NCI-H187 treated with DMSO at 0.1 percent for 48 hours (cell line): ENCODE measurements at places on chromosomes 2 and 18.

DNA sequence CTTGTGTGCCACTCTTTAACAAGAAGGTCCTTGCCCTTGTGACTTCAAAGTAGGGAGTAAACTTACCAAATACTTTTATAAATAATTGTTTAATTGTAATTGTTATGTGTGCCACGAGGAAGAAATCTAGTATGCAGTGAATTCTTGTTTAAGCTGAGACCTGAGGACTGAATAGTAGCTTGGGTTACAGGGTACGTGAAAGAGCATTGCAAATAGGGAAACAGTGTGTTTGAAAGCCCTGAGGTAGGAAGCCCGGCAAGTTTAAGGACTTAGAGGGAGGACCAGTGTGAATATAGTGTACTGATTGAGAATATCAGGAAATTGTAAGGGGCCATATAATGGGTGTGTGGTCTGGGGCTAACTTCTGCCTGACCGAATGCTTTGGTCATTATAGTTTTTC is 26.2 kb downstream of the PHLPP1 start:
- no peak for DNase-seq

DNA sequence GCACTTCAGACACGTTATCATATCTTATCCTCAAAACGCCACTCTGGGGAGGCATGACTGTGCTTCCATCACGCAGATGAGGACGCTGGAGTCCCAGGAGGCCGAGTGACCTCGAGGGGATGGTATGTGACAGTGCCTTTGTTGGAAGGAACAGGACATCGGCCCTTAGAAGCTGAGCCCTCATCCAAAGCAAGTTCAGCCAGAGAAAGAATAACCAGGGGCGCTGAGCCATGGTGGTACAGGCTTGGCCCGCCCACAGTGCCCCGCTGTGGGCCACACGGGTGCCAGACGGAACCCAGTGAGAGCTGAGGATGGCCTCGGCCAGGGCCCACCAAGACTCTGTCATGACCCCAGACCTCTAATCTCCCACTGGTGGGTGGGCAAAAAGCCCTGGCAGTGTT is 31.3 kb downstream of the HS1BP3 start:
- no peak for DNase-seq

DNA sequence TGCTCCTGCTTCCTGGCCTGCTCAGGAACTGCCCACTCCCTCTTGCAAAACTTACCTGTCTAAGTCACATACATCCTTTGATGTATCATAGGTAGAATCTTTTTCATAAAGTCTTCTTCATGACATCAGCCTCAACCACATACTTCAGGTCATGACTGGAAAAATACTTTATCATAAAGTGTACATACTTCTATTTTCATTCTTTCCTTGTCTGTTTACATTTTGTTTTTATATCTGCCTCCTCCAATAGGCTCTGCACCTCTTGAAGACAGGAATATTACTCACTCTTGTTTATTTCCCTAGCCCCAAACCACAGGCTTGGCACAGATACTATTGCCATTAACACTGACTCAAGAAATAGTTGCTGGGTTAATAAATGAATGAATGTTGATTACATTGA is 43.6 kb upstream of the ZNF804A start:
- DNase-seq: no peak

DNA sequence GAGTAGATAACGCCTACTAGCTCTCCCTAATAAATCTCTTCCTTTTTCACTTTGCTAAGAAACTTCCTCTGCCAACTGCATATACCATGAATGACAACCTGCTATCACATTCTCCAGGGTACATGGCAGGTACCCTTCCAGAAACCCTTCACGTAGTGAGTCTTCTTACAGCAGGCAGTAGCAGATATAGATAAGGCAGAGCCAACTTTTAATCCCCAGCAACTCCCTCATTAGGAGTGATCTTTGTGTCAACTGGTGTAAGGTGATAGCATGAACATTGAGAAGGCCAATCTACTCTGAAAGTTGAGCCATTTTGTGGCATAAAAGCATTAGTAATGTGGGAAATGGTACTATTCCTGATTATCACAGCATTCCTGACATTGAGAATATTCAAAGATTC is 5.7 kb upstream of the STK17B start:
- no peak for DNase-seq

- no peak for DNase-seq
Observed at GRCh38 chr2:97931118-97931857, 64.5 kb downstream of the TMEM131 start.

GRCh38 chr2:238139196-238140039 is 950 bp downstream of the KLHL30 start:
- no peak for DNase-seq

- no peak for DNase-seq
Observed at GRCh38 chr2:135949451-135950234, 35.8 kb downstream of the DARS1 start.

- no peak for DNase-seq
Observed at GRCh38 chr2:189008555-189009262, 34.5 kb downstream of the COL3A1 start.

- DNase-seq: no peak
Observed at GRCh38 chr2:212712466-212712865, 173.9 kb upstream of the ERBB4 start.

DNA sequence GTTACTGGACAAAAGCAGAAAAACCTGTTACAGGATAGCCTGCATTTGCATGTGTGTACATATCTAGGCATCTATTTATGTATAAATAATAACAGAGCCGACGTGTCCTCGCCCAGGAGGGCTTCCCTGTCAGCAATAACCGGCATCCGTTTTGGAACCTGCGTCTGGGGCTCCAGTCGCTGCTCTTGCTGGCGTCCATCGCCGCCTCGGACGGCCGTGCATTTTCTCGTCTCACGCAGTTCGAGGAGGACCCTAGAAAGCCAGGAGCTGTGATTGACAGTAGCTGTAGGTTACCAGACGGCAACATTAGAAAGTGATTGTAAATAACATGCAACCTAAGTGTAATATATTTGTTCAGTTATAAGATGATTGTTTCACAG is 132.6 kb downstream of the NFATC1 start:
- DNase-seq: no peak

- DNase-seq: no peak
Observed at GRCh38 chr18:77065221-77065981, 67.2 kb downstream of the MBP start.

DNA sequence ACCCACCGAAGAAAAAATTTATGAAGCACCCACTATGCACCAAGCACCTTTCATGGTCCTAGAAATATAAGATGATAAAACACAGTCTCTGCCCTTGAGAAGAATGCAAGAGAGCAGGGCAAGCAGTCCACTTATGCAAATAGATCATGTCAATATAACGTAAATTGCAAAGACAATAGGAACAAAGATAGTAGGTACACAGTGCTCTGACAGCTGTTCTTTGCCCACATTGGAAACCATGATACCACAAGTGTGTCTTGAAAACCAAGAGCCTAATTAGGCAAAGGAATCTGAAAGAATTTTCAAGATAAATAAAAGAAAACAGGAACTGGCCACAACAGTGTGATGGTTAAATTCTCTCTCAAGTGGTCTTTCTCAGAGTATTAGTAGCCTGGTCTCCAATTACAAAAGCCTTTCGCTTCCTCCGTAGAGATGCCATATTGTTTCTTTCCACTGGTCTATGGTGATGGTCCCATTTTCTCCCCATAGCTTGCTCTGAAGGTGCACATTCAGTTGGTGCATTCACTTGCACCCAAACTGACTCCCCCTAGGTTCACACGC is 108.5 kb downstream of the VWC2L start:
- DNase-seq: no peak

- no peak for DNase-seq
Observed at GRCh38 chr2:28228434-28228995, 164.1 kb upstream of the FOSL2 start.

GRCh38 chr2:104537116-104537515 is 316.8 kb upstream of the POU3F3 start:
- no peak for DNase-seq

- no peak for DNase-seq
Observed at GRCh38 chr18:78319264-78319663, 660.4 kb upstream of the SALL3 start.

GRCh38 chr2:219739866-219740440 is 112.5 kb downstream of the SLC4A3 start:
- DNase-seq: no peak

DNA sequence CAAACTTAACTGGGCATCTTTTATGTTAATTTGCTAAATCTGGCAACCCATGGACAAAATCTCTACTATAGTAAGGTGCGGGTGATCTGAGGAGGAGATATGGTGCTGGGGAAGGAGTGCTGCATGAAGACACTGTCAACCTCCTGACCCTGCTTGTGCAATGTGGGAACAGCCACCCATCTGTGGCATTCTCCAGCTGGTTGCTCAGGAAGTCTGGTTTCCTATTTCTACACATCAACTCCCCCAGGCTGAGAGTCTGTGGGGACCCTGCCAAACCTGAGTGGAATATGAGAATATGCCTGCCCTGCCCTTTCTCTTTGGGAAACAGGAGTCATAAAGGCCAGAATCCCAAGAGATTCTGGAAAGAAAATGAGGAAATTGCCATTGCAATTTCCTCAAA is 60.1 kb upstream of the PAX3 start:
- no peak for DNase-seq

- no peak for DNase-seq
Observed at GRCh38 chr2:211396815-211397214, 840.4 kb downstream of the CPS1 start.

DNA sequence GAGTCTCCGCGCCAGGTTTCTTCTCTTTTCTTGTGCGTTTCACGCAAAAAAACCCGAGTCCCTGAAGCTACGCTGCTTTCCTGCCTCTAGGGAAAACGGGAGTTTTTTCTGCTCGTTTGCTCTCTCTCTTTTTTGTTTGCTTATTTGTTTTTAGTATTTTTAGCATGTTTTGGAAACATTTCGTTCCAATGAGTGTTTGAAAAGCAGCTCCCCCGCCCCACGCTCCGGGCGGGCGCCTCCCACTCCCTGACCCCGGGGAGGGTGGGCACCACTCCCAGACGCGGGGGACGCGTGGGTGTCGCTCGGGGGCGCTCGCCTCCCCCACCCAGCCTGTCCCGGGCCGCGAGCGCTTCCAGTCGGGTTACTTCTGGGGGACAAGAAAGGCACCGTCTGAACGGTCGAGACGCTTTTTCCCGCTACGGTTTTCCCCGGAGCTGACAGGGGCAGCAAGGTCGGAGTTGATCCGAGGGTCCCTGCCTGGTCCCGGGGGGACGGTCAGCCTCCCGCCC is 446 bp upstream of the EFHD1 start:
- DNase-seq: no peak

- DNase-seq: no peak
Observed at GRCh38 chr2:57987835-57988573, 58.6 kb upstream of the VRK2 start.

DNA sequence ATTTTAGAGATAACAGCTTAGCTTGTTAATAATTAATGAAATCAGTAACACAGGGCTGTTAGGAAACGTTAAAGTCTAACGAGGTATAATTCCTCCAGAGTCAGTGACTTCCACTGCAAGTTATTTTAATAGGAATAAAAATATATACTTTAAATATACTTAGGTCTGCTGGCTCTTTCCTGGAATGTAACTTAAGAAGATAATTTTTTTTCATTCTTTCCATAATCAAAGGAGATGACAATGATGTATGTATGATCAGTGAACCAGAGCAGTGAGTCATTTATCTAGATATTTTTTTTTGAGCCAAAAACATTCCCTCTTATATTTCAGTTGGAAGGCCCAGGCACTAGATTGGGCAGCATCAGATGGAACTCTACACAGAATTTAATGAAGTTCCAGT is 104.2 kb upstream of the LYPD1 start:
- DNase-seq: no peak

- no peak for DNase-seq
Observed at GRCh38 chr2:239206042-239206441, 194.8 kb downstream of the HDAC4 start.

- no peak for DNase-seq
Observed at GRCh38 chr2:207513551-207514257, 16.1 kb upstream of the CREB1 start.

DNA sequence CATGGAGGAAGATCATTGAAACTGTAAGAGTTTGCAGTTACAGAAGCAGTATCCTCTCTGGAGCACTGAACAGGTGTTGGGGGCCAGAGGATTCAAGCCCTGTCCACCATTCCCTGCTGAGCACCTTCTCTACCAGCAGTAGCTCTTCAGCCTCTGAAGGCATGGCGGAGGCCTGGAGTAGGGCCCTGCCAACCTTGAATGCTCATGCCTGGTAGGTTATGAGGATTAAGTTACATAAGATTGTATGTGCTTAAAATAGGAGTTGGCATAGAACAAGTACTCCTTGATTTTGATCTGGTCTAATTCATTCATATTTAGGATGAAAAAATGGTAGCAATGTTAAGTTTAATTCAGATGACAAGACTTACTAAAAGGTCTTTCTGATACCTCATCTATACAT is 40.2 kb downstream of the FMNL2 start:
- no peak for DNase-seq

DNA sequence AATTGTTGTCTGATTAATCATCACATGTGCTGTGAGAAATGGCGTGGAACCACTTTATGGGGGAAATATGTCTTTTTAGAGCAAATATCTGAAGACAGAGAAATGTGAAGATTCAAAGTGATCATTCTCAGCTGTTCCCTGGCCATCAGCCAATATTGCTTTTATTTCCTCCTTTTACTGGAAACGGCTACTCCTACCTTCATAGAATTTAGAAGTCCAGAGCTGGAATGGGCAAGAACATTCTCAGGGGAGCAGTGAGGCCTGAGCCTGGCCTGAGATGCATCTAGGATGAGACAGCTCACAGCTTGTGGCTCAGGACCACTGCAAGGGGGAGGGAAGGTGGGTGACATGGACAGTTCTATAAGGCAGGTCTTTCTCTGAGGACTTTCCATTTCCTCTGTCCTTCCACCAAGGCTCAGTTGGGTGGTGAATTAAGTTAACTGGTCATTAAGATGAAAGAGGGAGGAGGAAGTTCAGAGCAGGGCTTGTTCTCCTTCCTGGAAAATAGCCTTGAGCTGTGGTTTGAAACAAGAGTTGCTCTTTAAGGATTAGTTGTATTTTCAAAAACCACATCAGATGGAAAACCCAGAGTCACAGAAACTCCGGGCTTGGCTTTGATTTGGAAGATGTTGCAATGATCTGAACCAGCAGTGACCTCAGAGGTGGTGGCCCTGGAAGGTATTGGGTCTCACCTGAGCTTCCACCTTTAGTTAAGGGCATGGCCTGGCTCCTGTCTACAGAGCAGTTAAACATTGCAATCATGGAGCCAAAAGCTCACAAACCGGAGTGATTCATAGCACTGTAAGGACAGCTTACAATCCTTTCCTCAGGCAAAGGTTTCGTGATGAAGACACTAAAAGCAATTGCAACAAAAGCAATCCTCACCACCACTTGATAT is 144.3 kb downstream of the VAPA start:
- DNase-seq: no peak

DNA sequence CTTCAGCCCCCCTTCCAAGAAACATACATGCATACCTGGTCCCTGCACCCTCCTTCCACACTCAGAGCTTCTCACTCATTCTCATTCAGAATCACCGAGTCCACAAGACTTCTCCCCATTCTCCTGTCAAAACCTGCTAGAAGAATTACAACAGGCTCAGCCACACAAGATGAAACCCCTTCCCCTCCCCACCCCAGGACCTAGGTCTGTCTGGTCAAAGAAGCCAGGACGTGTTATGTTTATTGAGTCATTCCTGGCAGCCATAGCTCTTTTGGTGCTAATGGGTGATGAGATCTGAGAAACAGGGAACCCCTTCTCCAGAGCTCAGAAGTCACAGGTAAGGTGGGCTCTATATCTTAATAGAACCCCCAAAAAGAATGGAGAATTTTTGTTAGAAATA is 1.4 kb upstream of the ADD2 start:
- no peak for DNase-seq
